NCI-H460 (cell line): ENCODE measurements at places on chromosomes 6 and 20. TPM values are rescaled to one million over a fixed set of nuclear protein-coding genes. Genes with fewer than 3 reads are reported as not detected.

The PCK1 gene
- total RNA-seq: 0.23 and 0.32 TPM in 2 replicates

The SLC17A3 gene
- total RNA-seq: not detected in 2 replicates

The PRDM13 gene
- 1.6 and 2.8 TPM in 2 replicates for total RNA-seq

DNA sequence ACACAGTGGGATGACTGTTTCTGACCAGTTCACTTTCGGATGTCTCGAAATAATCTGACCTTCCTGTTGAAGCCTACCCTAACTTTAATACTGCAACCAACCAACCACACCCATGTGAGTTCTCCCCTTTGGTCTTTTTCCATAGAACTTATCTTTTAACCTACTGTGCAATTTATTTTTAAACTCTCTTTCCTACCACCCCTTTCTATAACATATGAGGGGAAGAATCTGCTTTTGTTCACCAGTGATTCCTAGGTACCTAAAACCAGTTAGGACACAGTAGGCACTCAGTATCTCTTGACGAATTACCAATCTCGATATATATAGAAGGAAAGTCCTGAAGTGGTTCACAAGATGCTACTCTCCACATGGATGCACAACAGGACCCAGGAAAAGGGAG lies 7.0 kb downstream of the COX7A2 start:
- DNase-seq: no peak

DNA sequence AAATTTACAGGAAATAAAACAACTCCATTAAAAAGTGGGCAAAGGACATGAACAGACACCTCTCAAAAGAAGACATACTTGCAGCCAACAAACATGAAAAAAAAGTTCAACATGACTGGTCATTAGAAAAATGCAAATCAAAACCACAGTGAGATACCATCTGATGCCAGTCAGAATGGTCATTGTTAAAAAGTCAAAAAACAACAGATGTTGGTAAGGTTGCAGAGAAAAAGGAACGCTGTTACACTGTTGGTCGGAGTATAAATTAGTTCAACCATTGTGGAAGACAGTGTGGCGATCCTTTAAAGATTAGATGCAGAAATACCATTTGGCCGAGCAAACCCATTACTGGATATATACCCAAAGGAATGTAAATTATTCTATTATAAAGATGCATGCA lies 858.0 kb upstream of the FLRT3 start:
- no peak for DNase-seq

- no peak for DNase-seq
These were observed 72.2 kb upstream of the ZFP64 start for GRCh38 chr20:52263757-52264156.
